ENCODE measurements at places on chromosomes 5 and 9.

DNA sequence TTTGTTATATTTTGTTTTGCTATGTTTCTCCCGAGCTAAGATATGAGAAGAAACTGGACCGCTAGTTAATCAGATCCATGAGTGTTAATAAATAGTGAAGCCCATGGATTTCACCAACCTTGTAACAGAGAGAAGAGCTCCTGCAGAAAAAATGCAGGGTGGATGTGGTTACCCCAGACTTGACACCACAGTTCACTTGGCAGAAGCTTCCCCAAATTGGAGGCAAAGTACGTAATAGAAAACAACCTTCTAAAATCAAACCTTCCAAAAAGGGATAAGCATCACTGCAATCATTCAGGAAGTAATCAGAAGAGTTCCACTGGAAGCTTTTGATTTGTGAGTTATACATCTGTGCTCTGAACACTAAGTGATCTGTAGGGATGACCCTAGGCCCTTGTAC is 267.5 kb downstream of the ACTL7B start:
- no peak for DNase-seq
- H3K36me3 ChIP-seq, result no peaks in the 10 kb centered on the region
- no peaks in the 10 kb centered on the region for H3K4me1 ChIP-seq

DNA sequence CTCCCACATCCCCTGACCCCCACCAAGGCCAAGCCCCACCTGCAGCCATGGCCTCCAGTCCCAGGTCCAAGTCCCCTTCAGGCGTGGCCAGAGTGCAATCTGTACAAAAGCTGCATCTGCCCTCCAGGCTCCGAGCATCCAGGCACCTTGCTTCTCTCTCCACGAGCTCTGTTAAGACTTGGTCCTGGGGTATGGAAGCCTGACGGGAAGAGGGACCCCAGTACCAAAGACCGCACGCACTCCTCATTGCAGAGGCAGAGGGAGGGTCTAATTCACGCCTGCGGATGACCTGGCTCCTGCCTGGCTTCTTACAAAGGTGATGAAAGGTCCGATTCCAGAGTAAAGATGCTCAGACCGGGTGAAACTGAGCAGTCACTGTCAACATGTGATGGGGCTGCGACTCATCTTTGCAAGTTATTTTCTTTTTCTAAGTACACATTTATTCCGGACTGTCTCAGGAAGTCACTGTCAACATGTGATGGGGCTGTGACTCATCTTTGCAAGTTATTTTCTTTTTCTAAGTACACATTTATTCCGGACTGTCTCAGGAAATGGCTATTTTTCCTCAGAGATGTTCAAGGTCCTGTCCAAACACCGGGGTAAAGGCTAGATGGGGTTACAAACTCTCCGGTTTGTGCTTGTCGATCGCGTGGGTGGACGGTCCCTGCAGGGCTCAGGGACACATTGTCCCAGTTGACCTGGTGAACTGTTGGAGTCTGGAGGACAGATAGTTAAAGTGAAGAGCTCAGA is 252.0 kb upstream of the IRX4 start:
- H3K4me3 ChIP-seq, result no peak overlapping the region
- H3K36me3 ChIP-seq, result no peaks in the 10 kb centered on the region
- no peaks in the 10 kb centered on the region for H3K4me1 ChIP-seq
- DNase-seq, result no peak

- H3K4me1 ChIP-seq, result no peaks in the 10 kb centered on the region
- no peak overlapping the region for H3K27ac ChIP-seq
- H3K4me3 ChIP-seq, result no peak overlapping the region
- H3K27me3 ChIP-seq, result no peaks in the 10 kb centered on the region
- no peaks in the 10 kb centered on the region for H3K36me3 ChIP-seq
These were observed 27.9 kb downstream of the USP20 start for GRCh38 chr9:129863059-129863690.

GRCh38 chr5:132471151-132471907 is 19.2 kb downstream of the IRF1 start:
- no peaks in the 10 kb centered on the region for H3K27me3 ChIP-seq
- no peak overlapping the region for H3K27ac ChIP-seq
- no peaks in the 10 kb centered on the region for H3K36me3 ChIP-seq
- peaks cover 30% of the 10 kb centered on the region for H3K4me1 ChIP-seq

- no peak for DNase-seq
- H3K27ac ChIP-seq, result no peak overlapping the region
- no peak overlapping the region for H3K4me3 ChIP-seq
- H3K4me1 ChIP-seq, result no peaks in the 10 kb centered on the region
- H3K27me3 ChIP-seq, result no peaks in the 10 kb centered on the region
These were observed 41.0 kb downstream of the DMRT1 start for GRCh38 chr9:882416-882924.

DNA sequence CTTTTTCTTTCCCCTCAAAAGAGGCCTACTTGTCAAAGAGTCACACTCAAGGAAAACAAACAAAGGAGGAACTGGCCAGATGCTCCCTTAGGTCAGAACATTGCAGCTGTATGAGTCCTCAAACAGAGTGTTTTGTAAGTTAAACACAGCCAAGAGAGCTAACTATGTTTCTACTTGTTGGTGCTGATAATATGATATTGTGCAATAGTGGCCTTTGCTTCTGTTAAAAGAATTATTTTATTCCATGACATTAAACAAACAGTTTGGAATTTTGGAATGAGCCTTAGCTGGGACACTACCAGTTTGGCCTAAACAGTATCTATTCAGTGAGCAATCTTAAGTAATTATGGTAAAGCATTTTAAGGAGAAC is 56.0 kb upstream of the TPD52L3 start:
- H3K27me3 ChIP-seq, result no peaks in the 10 kb centered on the region
- H3K4me3 ChIP-seq, result no peak overlapping the region
- no peak for DNase-seq

Measured in pancreas (tissue), 10 donors.